Renal pelvis (tissue), 12 donors: ENCODE measurements at places on chromosomes 1 and 21. TPM values are rescaled to one million over a fixed set of nuclear protein-coding genes. Genes with fewer than 3 reads are reported as not detected.

Gene RGS1
- polyA plus RNA-seq, result 1.2 TPM

Gene FDPS
- polyA plus RNA-seq, result 183 TPM

Gene RGL1
- 49.8 TPM for polyA plus RNA-seq

Gene DNAI4
- polyA plus RNA-seq, result 15.2 TPM

Gene OR6N1
- polyA plus RNA-seq, result not detected

Gene MYOG
- polyA plus RNA-seq, result 0.34 TPM

Gene PMF1
- polyA plus RNA-seq, result 102 TPM

Gene RXFP4
- not detected for polyA plus RNA-seq

Gene WNT3A
- polyA plus RNA-seq, result 0.12 TPM

Gene AQP10
- 0.13 TPM for polyA plus RNA-seq

Gene RGS7
- polyA plus RNA-seq, result 4.6 TPM

Gene OR2L5
- polyA plus RNA-seq, result not detected

Gene HIVEP3
- polyA plus RNA-seq, result 3.3 TPM

- no peak for DNase-seq
These were observed 355.6 kb downstream of the PRDM2 start for GRCh38 chr1:14055442-14056223.

- DNase-seq, result no peak
These were observed 21.8 kb downstream of the PTPRC start for GRCh38 chr1:198660341-198661261.

- no peak for DNase-seq
These were observed 7.9 kb upstream of the EDN2 start for GRCh38 chr1:41492341-41492848.

DNA sequence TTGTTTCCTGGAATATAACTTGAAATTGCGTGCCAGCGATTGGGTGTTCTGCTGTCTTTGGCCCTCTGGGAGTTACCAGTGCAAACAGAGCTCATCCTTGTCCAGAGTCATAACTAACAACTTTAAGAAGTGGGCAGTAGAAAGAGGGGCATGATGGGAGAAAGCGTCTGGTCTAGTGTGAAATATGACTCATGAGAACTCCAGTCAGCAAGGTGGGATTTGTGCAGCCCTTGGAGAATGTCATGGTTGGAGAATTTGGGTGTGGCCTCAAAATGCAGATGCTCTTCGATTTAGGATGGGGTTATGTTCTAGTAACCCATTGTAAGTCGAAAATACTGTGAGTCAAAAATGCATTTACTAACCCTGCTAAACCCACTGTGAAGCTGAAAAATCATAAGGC is 12.9 kb downstream of the ATP1B1 start:
- no peak for DNase-seq

GRCh38 chr21:35819134-35819533 is 241.2 kb downstream of the SETD4 start:
- DNase-seq, result no peak

DNA sequence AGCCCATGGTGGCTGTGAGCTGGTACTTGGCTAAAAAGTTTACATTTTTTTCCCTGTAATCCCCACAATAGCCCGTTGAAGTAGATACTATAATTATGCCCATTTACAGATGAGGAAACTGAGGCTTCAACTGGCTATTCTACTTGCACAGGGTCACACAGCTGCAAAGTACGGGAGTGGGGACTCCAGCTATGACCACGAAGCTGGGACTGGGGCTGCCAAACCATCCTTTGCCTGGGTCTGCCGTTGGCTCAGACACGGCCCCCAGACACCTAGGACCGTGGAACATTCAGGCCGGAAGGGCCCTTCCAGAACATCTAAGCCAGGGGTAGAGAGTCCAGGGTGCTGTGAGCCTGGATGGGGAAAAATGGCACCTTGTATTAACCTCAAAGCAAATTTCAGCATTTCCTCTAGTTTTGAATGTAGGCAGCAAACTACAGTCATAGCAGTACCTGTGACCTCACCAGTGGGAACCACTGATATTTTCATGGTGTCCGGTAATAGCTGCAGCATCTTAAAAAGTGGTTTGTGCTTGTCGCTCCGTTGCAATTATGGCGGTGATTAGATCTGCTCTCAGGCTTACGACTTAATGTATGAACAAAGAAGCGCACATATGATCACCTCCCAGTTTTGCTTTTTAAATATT is 4.3 kb downstream of the TP73 start:
- DNase-seq, result no peak

DNA sequence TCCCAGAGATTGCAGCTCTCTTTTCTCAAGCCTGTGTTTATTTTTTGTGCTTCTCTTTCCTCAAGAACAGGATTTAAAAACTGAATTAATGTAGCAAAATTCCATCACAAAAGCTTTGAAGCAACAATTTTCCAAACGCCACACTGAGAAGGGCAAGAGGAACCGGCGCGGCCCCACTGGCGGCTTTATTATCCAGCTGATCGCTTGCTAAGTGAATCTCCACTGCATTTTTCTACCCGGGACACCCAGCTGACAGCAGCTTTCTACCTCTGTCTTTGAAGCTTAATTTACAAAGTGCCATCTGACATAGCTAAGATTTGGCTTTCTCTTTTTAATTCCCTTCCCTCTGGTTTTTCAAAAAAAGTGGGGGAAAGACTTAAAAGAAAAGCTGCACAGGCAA is 369.3 kb upstream of the C1orf174 start:
- no peak for DNase-seq

DNA sequence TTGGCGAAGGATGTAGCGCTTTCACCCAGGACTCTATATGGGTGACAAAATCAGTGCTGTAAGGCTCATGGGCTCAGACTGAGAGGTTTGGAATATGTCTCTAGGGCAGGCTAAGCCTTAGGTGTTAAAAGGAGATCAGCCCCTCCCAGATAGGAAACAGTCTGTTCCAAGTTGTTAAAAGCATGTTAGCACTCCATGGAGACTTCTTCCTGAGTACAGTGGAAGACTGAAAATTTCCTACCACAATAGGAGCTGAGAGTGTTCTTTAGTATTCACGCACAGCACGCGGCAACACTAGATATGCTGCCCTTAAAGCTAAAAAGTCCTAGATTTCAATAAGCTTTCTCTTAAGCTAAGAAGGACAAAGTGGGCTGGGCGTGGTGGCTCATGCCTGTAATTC is 122.1 kb downstream of the TRABD2B start:
- DNase-seq, result no peak

DNA sequence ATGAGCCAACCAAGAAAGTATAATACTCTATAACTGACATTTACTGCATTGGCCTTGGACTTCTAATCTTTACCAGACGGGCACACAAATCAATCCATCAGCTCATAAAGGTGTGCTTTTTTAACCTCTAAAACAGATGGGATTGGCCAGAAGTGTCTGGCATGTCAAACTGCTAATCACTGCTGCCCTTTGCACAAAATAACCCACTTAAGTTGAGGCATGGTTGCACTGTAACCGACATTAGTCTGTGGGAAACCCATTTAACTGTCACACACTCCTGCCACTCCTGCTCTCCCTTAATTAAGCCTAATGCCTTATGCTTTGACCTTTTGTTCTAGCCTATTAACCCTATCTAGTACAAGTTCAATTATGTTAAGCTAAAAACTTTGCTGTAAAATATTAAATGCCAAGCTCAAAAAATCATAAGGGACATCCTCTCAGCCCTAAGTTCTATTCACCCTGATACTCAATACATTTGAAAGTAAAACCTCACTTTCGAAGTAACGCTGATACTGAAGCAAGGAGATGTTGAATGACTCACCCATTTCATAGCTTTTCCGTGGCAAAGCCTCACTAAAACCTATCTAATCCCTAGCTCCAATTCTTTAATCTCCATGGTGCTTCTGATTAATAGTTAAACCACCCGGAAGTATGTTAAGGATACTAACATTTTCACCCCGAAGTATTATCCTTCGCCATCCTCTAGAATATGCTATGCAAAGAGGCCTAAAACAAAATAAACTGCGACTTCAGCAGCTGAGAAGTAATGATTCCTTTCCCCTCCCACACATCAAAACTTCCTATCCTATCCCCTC is 12.9 kb downstream of the NRIP1 start:
- no peak for DNase-seq

DNA sequence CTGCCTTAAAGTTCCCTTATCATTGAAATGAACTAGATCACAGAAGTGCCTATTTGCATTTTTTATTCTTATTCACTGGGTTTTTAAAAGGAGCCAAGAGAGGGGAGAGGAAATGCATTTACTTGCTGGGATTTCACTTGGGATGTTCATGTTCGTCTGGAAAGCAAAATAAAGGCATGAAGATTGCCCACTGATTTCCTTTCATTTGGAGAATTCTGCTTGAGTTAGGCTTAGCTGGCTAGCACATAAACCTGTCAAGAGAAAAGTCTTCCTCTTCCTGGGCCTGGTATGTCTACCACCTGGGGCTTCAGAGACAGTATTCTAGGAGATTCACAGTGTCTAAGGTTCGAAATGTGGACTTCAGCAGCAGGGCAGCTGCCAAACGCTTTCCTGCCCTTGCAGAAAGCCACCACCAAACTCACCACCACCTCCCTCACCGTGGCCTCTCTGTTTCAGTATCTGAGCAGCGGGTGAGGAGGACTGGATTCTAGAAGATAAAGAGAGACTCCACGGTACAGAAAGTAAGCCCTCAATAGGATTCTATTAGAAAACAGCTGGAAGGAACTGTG is 44.5 kb downstream of the HIVEP3 start:
- DNase-seq, result no peak

DNA sequence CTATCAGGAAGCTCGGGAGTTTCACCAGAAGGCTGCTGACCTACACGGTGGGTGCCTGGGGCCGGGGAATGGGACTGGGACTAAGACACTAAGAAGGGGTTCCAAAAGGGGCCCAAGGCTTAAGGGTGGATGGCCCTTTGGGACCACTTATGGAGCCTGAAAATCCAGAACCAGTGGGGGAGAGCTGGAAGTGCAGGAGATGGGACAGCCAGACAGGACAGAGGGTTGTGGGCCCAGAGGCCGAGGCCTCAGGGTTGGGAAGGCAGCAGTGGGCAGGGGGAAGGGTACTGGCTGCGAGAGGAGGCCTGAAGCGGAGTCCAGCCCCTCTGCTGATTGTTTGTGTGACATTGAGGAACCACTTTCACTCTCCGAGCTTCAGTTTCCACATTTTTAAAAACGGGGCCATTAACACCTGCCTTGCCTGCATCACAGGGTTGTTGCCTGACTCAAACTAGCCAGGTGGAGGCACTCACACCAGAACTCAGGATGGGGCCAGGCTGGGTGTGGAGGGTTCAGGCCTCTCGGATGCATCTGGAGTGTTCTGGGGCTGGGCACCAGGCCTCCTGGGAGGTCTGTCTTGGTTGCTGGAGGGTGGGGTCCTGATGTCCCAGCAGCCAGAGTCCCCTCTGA is 3.0 kb downstream of the TTC24 start:
- no peak for DNase-seq

GRCh38 chr1:37438869-37439343 is 35.5 kb upstream of the ZC3H12A start:
- DNase-seq, result no peak

GRCh38 chr1:192635041-192635440 is 906 bp upstream of the RGS13 start:
- DNase-seq, result no peak

DNA sequence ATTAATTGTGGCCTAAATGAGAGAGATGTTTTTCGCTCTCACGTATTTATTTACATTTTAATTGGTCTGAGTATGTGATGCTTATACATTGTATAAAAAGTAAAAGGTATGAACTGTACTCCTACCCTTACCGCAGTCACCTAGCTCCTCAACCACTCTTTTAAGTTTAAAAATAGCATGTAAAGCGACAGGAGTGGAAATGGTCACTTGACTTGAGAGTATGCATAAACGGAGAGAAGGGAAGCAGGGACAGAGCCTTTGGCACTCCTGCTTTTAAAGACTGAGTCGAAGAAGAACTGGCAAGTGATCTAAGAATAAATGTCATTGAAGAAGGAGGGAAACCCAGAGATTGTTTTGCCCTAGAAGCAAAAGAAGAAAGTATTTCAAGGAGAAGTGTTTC is 11.5 kb upstream of the DDX59 start:
- DNase-seq, result no peak

- DNase-seq, result no peak
These were observed 790 bp downstream of the RPS8 start for GRCh38 chr1:44775930-44776729.

- no peak for DNase-seq
These were observed 30.0 kb downstream of the CACHD1 start for GRCh38 chr1:64499966-64500365.

DNA sequence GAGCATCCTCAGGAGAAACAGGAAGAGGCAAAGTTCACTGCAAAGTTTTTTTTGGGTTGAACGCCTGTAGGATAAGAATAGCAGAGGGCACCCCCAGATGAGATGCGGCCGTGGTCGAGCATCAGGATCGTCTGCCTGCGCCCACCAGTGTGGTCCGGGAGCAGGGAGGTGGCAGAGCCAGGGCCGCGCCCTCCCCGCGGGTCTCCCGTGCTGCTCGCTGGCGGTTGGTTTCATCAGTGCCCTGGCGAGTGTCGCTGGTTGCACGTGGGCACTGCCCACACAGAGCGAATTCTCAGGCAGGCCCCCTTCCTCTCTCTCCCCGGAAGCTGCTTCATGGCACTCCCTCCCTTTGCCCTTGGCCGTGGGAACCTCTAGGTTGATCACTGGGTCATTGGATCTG is 120.0 kb downstream of the PCBP3 start:
- DNase-seq, result no peak

- no peak for DNase-seq
These were observed 19.1 kb downstream of the SRSF4 start for GRCh38 chr1:29162476-29163138.

GRCh38 chr21:18089786-18090185 is 154.8 kb upstream of the CHODL start:
- DNase-seq, result no peak
